ENCODE measurements at places on chromosomes 5 and 9.
A peak's percentile ranks its signal among the peaks of the same experiment; 100 is the strongest.

DNA sequence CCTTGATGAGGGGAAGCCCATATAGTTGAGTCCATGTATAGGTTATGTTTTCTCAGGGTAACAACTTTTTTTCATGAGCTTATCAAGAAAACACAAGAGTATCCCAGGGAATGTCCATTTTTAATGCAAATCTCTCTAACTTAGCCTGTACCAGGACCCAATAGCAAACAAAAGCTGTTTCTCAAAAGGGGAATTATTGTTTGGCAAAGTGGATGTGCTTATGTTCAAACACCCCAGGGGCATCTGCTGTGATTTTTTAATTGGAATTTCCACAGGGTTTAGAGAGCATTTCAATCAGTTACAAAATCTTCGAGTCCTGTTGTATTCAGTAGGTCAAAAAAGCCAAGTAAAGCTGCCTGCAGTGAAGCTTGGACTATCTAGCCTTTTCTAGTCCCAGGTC, 33.4 kb upstream of the CSNK1G3 start:
- no peak for DNase-seq

DNA sequence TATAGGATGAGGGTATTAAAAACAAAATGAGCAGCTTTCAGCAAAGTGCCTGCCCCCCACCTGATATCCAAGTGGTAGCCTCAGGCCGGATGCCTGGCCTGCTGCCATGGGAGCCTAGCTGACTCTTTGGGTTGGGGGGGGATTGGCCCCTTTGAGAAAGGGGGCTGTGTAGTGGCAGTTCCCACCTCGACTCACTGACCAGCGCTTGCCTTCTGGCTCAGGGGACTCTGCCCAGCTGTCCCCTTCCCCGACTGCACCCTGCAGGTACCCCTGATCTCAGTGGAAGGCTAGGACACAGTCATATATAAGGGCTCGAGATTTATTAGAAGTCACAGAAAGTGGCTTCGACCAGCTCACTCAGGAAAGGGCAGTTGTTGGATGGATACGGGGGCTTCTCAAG, 1.5 kb upstream of the NEUROG1 start:
- no peak for DNase-seq

DNA sequence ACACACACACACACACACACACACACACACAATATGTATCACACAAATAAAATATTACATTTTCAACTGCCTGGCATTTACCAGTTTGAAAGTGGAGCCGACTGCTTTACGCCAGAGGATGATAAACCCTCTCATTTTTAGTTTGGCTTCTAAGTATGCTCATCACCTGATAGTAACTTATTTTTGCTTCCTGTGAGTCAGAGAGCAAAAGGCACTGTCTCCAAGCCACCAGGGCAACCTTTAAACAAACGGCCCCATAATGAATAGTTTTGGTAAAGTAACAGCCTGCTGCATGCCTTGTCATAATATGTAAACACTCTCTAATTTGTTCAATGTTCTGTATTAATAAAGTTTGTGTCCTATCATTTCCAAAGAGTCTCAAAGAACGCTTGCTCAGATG, 26.9 kb downstream of the KLF4 start:
- no peak for DNase-seq

GRCh38 chr5:77259476-77259875, 49.0 kb downstream of the PDE8B start:
- DNase-seq = no peak

DNA sequence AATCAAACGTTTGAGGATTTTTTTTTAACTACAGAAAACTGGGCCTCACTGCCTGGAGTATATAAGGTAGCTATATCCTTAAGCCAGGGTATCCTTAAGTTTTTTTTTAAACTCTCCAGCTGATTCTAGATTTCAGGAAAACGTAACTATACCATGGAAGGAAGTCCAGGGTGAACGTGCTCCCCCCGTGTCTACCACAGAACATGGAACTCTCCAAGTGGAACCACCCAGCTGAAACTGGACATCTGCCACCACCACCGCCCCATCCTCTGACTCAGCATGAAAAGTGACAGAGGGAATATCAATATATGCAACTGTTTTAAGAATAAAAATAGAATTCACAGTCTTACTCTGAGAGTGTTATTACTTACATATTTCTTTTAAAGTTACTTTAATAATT, 61.3 kb downstream of the DROSHA start:
- DNase-seq = no peak

DNA sequence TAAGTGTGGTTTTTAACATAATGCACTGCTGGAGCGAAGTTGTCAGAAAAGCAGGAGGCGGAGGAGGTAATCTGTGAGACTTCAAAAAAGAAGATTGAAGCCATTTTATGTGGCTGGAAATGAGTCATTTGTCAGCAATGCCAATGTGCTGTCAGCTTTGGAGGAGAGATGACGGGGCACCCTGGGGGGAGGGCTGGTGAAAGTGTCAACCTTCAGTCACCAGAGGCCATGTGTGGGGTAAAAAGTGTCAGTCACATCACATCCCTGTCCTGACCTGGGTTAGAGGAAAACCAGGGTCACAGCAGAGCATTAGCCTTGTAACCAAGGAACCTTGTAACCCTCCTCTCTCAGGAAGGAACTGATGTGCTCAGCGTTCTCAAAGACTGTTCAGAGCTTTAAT, 59.1 kb downstream of the TLR4 start:
- no peak for DNase-seq

GRCh38 chr5:77390795-77391194, 101.3 kb downstream of the WDR41 start:
- peak; percentile 8 for DNase-seq

DNA sequence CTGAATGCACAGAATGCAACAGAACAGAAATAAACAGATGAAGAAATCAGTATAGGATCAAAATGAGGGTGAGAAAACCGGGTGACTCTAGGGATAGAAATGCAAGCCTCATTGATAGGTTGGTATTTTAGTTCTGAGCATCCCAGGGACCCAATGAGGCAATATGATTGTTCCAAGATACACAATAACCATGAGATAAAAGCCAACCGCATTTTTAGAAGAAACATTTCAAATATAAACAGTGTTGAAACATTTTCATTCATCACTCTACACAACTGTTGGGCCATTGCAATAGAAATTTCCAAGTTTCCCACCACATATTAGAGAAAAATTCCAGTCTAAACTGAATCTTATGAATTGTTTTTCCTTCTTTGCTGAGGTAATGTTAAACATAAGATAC, 452.3 kb upstream of the PTGER4 start:
- DNase-seq = peak; percentile 66

DNA sequence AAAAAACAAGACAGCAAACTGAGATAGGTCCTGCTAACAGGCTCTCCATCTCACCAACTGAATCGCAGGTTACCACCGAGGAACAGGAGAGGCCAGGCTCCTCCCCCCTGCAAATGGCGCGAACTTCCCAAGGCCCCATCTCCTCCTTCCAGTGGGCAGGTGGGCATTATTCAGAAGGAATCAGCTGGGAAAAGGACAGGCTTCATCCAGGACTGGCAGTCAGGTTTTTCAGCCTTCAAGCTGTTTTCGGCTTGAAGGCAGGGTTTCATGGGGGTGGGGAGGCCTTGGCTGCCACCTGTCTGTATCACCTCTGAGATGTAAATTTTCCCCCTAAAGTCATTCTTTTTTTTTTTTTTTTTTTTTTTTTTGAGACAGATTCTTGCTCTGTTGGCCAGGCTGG, 79.4 kb downstream of the SFXN1 start:
- no peak for DNase-seq

- no peak for DNase-seq
Measured at GRCh38 chr5:138725818-138726416, 27.3 kb upstream of the CTNNA1 start.

DNA sequence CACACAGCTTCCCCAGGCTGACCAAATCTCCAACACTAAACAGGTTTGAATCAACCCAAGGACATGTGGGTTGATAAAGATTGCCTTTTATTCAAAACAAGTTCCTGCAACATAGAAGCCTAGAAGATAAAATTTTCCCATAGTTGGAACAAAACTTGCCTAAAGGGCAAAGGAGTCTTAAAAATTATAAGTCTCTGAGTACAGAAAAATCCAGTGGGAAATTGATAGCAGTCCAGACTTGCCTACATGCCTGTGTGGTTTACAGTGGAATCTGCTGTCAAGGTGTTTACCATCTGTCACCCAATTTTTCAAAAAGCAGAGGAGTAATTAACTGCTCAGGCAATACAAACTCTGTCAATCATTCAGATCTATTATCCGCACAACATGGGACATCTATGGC, 168.2 kb downstream of the PPP2R2B start:
- no peak for DNase-seq

DNA sequence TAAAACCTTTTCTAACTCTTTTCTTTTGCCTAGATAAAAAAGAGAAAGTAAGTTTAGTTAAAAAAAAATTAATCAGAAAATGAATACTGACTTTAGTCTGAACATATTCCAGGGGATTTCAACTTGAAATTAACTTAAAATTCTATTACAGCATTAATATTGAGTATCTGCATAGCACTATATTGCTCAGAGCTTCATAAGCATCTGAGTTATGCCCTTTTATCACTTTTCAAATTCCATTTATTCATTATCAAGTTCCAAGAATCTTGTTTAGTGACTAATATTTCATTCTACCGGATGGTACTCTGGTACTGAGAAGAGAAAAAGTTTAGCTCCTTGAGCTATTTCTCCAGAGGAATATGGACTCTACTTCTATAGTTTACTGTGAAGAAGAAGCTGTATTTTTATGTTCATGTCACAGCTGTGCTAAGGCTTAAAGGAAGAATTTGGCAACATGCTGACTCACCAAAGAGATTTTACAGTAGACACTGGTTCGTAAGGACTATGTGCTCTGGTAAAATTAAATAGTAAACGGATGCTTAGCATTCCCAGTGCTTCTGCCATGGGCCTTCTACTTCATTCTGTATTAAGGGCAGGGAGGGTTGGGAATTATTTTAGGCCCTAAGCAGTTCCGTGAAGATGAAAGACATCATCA, 285.2 kb upstream of the SEMA6A start:
- DNase-seq = no peak

- DNase-seq = no peak
Measured at GRCh38 chr9:32404402-32404801, 20.0 kb downstream of the ACO1 start.

DNA sequence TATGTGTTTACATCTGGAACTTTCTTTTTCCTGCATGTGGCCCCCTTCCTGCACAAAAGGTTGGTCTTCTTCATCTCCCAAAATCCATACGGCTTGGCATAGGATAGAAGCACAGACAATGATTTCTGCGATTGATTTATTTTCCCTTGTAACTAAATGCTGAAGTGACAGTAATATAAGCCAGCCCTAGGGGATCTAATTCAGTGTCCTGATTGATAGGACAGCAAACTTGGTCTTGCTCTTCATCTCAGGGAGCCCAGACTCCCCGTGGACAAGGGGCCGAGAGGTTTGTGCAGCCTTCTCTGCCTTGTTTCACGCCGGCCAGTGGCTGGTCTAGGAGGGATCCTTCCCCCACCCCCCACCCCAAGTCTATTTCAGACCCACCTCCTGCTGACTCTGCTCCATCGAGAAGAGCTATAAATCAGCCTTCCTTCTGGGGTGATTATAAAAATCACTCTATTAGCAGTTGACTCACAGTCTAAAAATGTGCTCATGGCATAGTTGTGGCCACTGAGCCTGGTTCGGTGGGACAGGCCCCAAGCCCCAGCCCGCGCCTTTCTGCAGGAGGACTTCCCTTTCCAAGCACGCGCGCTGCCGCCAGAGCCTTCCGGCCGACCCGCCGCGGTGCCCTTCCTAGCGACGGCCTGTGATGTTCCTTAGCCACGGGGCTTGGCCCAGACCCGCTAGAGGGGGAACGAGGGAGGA, 89.8 kb upstream of the COL5A1 start:
- DNase-seq = no peak

DNA sequence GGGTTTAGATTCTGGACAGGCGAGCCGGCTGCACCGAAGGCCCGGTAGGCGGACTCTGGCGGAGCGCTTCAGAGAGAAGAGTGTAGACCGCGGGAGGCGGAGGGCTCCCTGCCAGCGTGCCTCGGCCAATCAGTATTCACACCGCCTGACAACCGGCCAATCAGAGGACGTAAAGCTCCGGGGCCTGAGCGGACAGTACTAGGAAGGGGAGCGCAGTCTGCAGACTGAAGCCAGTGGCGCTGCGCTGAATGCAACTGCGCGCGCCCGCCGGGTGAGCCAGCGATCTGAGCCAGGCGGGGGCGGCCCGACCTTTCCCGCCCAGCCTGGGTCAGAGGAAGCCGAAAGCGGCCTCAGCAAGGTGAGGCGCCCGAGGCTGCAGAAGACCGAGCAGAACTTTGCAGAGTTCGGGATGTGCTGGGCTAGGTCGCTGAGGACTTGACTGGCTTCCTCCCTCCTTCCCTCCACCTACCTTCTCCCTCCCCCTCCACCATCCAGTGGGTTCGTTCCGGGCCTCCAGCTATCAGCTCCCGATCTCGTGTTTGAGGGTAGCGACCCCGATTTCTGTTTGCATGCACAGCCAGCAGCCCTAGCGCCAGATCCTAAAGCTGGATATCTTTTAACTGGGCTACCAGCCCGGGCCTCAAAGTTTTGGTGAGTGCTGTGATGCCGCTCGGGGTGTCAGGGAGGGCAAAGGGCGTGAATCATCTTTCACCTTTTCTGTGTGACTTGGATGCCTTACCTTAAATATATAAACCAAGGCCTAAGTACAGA, at the start of gene DMRT2:
Gene DMRT2 (plus strand): TSS at position 233 of the 771 bp plus-strand sequence. CDS start 1,257 bp downstream, outside the sequence.
- DNase-seq = no peak

- no peak for DNase-seq
Measured at GRCh38 chr5:130705368-130705767, 459.7 kb downstream of the HINT1 start.

GRCh38 chr5:29185558-29185957, 2007.9 kb upstream of the CDH6 start:
- no peak for DNase-seq

DNA sequence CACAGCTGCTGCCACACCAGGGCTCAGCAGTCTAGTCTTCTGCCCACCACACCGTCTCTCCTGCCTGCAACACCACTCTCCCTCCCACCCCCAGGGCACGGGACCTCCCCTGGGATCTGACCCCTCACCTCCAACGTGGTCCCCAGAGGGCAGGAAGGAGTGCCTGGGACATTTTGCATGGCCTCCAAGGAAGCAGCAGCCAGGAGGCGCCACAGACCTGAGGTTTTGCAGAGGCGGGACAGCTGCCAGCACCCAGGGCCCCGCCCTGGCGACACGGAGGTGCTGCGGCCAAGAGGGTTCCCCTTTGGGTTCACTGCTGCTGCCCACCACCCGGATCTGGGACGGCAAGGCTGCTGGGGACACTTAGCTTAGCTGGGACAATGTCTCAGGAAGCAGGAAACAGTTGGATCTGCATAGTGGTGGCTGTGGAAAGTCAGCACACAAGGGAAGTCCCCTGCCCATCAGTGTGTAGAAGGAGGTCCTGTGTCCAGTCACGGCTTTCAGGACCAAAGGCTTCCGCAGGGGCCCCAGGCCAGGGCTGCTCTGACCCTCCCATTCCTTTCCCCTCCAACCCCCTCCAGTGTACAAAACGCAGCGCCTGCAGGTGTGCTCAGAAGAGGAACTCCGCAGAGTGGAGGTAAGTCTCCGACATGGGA, 13.8 kb downstream of the PROP1 start:
- no peak for DNase-seq

- peak; percentile 60 for DNase-seq
Measured at GRCh38 chr9:108271646-108272348, 584.0 kb downstream of the ACTL7B start.

- no peak for DNase-seq
Measured at GRCh38 chr5:133642153-133642722, 29.9 kb upstream of the FSTL4 start.
